ENCODE measurements at places on chromosomes 16 and 17.

DNA sequence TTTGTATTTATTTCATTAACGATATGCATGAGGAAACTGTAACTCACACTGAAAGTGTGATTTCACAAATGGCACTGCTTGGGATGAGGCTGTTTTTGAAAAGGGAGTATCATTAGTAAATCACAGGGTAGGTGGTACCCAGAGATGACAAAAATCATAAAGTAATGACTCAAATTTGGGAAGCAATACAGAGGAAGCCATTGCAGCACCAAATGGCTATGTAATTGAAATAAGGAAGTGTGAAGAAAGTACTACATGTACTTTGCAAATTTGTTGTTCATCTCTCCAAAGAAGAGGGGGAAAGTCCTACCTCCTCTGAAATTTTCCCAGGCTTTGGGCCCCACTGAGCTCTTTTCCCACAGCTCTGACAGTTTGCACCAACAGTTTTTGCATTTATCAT lies 12.3 kb upstream of the ABCC12 start:
- no peak for DNase-seq

GRCh38 chr17:38609280-38610031 lies 3.7 kb upstream of the SRCIN1 start:
- DNase-seq: no peak

- no peak for DNase-seq
These were observed 26.9 kb upstream of the CDC42EP4 start for GRCh38 chr17:73338566-73339197.

GRCh38 chr17:75313941-75314551 lies 24.8 kb upstream of the SLC25A19 start:
- DNase-seq: no peak

GRCh38 chr16:11418506-11418905 lies 73.2 kb downstream of the RMI2 start:
- no peak for DNase-seq

DNA sequence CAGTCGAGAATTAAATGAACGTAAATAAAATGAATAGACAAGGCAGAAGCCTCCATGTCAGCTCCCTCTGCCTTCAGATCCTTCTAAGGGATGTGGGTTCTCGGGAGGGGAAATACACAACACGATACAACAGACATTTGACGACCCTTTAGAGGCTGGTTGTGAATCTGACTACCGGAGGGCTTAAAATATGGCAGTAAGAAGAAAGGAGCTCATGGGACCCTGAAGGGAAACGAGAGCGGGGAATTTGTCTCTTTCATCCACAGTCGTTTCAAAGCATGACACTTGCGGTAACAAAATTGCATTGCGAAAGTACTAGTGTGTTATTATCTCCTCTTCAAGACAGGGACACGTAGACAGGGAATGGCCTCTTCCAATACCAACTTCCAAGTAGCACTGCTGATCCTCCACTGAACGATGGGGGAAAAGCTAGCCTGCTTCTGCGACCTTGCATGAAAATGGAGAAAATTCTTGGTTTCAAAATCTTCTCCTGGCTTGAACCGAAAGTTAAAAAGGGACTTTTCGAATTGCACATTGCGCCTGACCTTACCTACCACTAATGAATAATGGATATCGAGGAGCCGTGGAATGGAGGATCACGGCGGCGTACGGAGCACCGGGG lies 1.2 kb upstream of the TNRC6C start:
- DNase-seq: no peak

- DNase-seq: no peak
These were observed 5.2 kb downstream of the WFDC1 start for GRCh38 chr16:84299734-84300440.

DNA sequence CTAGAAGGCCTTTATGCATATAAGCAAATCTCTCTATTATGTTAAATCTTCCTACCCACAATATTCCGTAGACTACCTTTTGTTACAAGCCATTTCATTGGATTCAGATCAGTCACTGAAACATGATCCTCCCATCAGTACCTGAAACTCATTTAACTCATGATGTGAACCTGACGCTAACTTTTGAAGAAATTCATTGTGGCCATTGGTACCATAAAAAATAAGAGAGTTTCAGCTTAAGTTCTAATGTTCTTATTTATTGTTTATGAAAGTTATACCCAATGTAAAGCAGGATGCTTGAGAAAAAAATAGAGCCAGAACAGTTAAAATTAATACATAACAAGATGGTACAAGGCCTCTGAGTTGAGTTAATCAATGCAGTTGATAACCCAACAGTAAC lies 439.6 kb downstream of the KCNJ2 start:
- no peak for DNase-seq

DNA sequence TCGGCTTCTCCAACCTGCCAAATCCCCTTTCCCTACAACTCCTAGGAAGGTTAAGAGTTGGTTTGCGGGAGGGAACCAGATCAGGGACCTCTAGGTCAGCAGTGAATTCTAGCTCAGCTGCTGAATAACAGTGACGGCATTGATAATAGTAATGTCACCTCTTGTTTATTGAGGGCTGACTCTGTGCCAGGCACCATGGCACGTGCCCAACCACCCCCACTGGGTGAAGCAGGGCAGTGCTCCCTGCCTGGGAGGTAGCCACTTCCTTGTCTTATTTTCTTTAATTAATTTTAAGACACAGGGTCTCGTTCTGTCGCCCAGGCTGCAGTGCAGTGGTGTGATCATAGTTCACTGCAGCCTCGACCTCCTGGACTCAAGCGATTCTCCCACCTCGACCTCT lies 5.5 kb upstream of the PPL start:
- no peak for DNase-seq

DNA sequence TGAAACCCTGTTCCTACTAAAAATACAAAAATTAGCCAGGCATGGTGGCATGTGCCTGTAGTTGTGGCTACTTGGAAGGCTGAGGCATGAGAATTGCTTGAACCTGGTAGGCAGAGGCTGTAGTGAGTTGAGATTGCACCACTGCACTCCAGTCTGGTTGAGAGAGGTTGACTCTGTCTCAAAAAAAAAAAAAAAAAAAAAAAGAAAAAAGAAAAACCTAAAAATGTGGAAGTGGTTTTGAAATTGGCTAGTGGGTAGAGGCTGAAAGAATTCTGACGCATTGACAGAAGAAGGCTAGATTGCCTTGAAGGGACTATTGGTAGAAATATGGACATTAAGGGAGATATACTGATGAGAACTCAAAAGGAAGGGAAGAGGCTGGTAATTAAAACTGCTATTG lies 33.6 kb upstream of the CPPED1 start:
- no peak for DNase-seq

DNA sequence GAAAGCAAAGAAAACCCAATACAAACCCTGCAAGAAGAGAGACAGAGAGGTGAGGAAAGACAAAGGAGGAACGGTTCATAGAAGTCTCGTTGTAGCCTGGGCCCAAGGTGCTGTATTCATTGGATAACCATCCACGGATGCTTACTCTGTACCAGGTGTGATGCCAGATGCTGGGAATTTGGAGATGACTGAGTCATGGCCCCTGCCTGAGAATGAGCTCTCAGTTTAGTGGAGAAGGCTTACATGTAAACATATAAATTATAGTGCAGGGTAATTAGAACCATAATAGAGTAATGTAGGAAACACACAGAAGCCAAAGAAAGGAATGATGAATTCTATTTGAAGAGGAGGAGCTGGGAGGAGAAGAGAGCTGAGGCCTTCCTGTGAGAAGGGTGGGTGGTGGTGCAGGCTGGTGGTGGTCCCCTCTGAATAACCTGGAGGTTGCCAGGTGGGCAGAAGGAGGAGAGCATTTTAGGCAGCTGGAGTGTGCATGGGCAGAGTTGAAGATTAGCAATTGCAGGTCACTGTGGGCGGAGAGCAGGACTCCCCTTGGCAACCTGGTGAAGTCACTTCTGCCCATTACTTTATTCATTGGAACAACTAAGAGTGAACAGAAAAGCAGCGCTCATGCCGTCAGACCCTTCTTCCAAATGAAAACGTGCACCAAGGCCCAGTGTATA lies 7.7 kb upstream of the ZG16 start:
- no peak for DNase-seq

DNA sequence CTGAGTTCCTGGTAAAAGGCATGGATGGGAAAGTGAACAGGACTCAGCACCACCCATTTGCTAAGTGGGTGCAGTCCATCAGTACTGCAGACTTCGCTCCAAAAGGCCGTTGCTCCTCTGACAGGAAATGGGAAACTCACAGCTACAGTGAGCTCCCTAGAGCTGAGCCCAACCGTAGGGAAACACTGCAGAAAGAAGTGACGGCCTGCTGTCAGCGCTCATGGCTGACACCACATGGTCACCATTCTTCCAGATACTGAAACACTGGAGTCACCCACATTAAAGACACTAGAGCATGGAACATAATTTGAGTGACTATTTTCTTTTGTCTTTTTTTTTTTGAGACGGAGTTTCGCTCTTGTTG lies 31.9 kb downstream of the UBE2O start:
- no peak for DNase-seq

- no peak for DNase-seq
These were observed 6.5 kb downstream of the TMEM170A start for GRCh38 chr16:75458029-75458428.

GRCh38 chr16:49353680-49354079 lies 19.9 kb upstream of the C16orf78 start:
- DNase-seq: no peak

GRCh38 chr17:42475835-42476234 lies 17.2 kb downstream of the ATP6V0A1 start:
- no peak for DNase-seq
